ENCODE measurements at places on chromosomes 12 and 14. TPM values are rescaled to one million over a fixed set of nuclear protein-coding genes. Genes with fewer than 3 reads are reported as not detected.

DNA sequence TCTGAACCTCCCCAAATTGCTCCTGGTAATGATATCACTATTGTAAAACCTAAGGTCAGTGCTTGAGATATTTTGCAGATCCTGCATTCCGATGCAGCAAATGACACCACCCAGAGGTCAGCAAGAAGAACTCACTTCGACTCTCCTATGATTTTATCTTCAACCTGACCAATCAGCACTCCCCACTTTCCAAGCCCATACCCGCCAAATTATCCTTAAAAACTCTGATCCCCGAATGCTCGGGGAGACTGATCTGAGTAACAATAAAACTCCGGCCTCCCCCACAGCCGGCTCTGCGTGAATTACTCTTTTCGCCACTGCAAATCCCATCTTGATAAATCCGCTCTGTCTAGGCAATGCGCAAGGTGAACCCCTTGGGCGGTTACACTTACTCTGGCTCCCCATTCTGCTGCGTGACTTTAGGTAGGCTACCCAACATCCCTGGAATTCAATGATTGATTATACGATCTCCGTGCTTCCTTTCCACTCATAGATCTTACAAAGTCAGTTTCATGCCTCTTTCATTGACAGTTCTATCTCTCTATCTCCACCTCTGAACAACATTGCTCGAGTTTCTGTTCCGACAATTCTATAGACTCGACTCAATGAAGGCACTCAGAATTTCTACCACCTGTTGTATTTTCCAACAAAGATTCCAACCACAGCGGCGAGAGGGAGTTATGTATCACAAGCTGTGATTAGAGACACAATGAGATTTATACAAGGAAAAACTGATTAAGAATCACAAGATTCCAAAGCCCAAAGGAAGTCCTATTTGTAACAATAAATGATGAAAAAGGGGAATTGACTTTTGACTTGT is 939 bp downstream of the NPC2 start:
- H3K36me3 ChIP-seq = no peaks in the 10 kb centered on the region
- peak; percentile 43 for DNase-seq
- H3K27me3 ChIP-seq = no peaks in the 10 kb centered on the region
- H3K4me1 ChIP-seq = peaks cover 11% of the 10 kb centered on the region

EMC9 gene
- 12.3 TPM for total RNA-seq

FAIM2 gene
- 3.6 TPM for total RNA-seq

DNA sequence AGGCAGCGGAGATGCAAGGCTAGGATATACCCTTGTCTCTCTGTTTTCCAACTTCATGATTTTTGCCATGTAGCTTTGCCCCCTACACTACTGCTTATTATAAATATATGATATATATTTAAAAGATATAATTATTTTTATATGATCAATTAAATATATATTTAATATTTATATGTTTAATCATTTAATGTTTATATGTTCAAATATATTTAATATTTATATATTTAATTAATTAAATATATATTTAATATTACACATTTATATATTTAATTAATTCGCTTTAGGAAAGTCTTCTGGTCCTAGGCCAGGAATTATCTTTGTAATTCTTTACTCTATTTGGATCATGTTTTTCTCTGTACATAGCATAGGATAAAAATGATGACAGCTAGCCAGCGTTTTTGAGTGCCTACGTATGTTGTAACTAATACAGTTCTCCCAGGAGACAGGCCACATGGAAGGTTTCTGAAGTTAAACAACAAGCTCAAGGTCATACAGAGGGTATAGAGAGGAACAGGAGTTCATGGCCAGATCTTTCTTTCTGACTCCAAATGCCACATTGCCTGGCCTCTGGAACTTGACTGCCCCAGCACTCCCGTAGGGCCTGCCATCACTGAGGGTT is 192.5 kb downstream of the KCNA5 start:
- DNase-seq = no peak
- no peak overlapping the region for H3K27ac ChIP-seq
- H3K27me3 ChIP-seq = no peaks in the 10 kb centered on the region
- H3K4me3 ChIP-seq = no peak overlapping the region

WIF1 gene
- total RNA-seq = not detected

- no peak overlapping the region for H3K27ac ChIP-seq
- no peaks in the 10 kb centered on the region for H3K4me1 ChIP-seq
- DNase-seq = no peak
- H3K4me3 ChIP-seq = no peak overlapping the region
- H3K36me3 ChIP-seq = peaks cover 44% of the 10 kb centered on the region
- H3K27me3 ChIP-seq = no peaks in the 10 kb centered on the region
Measured at GRCh38 chr12:132739600-132740312, 21.9 kb downstream of the ANKLE2 start.

DNA sequence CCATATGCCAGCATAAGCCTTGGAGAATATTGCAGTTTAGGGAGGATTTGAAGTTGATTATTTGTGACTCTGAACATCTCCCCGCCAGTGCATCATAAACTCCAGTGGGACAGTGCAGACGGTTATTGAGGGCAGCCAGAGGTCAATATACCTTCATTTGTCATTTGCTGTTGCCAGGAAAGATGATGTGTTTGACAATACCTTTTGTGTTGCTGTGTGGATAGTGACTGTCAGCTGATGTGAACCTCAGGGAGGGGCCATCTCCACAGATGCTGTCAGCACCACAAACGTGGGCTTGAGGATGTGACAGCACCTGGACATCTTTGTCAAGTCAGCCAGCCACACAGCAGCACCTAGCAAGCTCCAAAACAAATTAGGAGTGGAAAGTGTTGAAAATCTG is 11.5 kb downstream of the CCDC198 start:
- H3K27me3 ChIP-seq = no peaks in the 10 kb centered on the region
- DNase-seq = no peak
- no peak overlapping the region for H3K27ac ChIP-seq
- H3K36me3 ChIP-seq = no peaks in the 10 kb centered on the region
- H3K4me1 ChIP-seq = no peaks in the 10 kb centered on the region
- no peak overlapping the region for H3K4me3 ChIP-seq

- no peaks in the 10 kb centered on the region for H3K36me3 ChIP-seq
- no peak overlapping the region for H3K27ac ChIP-seq
- no peaks in the 10 kb centered on the region for H3K27me3 ChIP-seq
- no peaks in the 10 kb centered on the region for H3K4me1 ChIP-seq
- no peak overlapping the region for H3K4me3 ChIP-seq
Measured at GRCh38 chr14:69760810-69761209, 6.1 kb upstream of the SRSF5 start.

DNA sequence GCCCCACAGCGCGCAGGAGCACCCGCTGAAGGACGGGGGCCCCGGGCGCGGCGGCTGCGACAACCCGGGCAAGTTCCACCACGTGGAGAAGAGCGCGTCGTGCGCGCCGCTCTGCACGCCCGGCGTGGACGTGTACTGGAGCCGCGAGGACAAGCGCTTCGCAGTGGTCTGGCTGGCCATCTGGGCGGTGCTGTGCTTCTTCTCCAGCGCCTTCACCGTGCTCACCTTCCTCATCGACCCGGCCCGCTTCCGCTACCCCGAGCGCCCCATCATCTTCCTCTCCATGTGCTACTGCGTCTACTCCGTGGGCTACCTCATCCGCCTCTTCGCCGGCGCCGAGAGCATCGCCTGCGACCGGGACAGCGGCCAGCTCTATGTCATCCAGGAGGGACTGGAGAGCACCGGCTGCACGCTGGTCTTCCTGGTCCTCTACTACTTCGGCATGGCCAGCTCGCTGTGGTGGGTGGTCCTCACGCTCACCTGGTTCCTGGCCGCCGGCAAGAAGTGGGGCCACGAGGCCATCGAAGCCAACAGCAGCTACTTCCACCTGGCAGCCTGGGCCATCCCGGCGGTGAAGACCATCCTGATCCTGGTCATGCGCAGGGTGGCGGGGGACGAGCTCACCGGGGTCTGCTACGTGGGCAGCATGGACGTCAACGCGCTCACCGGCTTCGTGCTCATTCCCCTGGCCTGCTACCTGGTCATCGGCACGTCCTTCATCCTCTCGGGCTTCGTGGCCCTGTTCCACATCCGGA is 1.4 kb downstream of the FZD10 start:
- no peak for DNase-seq
- no peaks in the 10 kb centered on the region for H3K4me1 ChIP-seq
- H3K27me3 ChIP-seq = no peaks in the 10 kb centered on the region
- H3K4me3 ChIP-seq = no peak overlapping the region
- no peaks in the 10 kb centered on the region for H3K36me3 ChIP-seq
- H3K27ac ChIP-seq = no peak overlapping the region

DNA sequence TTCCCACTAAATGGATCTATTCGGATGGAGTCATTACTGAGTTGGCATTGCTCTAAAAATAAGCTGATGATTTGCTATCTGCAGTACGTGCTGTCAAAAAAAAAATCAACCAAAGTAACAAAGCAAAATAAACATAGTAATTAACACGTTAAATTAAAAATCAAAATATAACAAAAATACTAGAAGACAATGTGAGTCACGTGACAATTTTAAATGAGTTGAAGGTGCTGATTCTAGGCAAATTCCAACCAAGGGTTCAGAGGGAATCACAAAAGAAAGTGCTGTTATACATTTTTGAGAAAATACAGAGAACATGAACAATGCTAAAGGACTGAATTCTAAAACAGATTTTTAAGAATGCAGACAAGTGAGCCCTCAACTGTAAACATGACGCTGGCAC is 45.2 kb upstream of the IFNG-AS1 start:
- no peak overlapping the region for H3K27ac ChIP-seq
- no peak for DNase-seq
- H3K36me3 ChIP-seq = no peaks in the 10 kb centered on the region
- H3K27me3 ChIP-seq = no peaks in the 10 kb centered on the region

DNA sequence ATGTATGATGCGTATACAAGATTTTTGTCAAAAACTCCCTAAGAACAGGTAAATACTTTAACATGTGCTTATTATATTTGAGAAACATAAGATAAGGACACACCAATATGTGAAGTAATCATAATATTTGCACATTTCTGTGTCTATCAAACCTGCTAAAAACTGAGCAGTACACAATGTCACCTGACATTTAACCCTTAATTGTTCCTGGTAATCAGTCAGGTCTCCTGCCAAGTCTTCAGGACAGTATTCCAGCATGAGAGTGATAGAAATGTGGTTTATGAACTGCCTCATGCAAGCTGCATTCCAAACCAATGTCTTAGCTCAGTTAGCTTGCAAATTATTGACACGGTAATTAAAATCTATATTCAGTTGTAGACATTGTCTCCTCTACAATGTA is 4.2 kb downstream of the SOX5 start:
- H3K27me3 ChIP-seq = no peaks in the 10 kb centered on the region

GRCh38 chr12:108374596-108375320 is 35.6 kb upstream of the CMKLR1 start:
- DNase-seq = no peak

DNA sequence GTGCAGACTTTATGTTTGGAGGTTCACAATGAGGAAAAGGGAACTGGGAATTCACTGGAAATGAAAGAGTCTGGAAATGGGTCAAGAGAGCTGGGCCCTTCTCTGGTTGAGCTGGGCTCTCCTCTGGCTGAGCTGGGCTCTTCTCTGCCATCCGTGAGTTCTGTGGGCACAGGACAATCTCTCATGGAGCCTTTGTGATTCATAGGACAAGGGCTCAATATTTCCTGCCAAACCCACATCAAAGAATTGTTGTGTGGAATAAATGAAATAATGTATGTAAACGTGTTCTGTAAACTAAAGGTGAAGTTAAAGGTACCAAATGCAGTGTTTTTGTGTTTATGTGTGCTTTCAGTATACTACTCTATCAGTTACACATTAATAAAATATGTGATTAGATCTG is 95.5 kb upstream of the OVCH1 start:
- no peaks in the 10 kb centered on the region for H3K27me3 ChIP-seq
- H3K4me3 ChIP-seq = no peak overlapping the region

GRCh38 chr14:53871951-53872350 is 84.7 kb downstream of the BMP4 start:
- no peak for DNase-seq
- H3K27ac ChIP-seq = no peak overlapping the region
- H3K4me1 ChIP-seq = no peaks in the 10 kb centered on the region

DNA sequence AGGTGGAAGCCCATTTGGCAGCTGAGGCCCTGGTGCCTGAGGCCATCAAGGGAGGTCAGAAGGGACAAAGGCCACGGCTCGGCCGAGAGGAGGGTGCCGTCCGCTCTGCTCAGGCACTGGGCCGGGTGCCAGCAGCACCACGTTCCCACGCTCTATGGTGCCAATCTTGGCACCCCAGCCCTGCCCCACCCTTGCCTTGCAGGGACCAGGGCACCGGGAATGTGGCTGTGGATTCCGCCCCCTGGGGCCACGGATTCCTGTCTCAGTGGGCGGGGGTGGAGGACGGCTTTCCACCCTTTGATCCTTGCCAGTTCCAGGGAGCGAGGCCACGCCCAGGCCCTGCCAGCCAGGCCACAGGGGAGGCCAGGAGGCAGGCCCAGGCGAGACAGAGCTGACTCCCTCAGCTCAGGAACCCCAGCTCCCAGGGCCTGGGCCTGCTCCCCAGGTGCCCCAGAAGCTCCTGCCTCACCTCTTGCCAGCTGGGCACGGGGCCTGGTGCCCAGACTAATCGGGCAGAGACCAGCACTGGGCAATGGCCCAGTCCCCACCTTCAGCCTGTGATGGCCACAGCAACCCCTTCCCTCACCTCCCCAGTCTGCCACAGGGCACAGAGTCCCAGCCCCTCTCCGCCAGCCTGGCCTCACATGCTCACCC is 26.4 kb upstream of the GPR132 start:
- peaks cover 3% of the 10 kb centered on the region for H3K27me3 ChIP-seq
- no peak overlapping the region for H3K4me3 ChIP-seq
- H3K36me3 ChIP-seq = no peaks in the 10 kb centered on the region
- DNase-seq = peak; percentile 38
- H3K4me1 ChIP-seq = peaks cover 32% of the 10 kb centered on the region
- H3K27ac ChIP-seq = no peak overlapping the region

- peak overlapping the region; percentile 95 for H3K4me3 ChIP-seq
- no peaks in the 10 kb centered on the region for H3K4me1 ChIP-seq
- DNase-seq = no peak
- no peak overlapping the region for H3K27ac ChIP-seq
- no peaks in the 10 kb centered on the region for H3K27me3 ChIP-seq
Measured at GRCh38 chr12:109053382-109054123, 1.2 kb downstream of the USP30 start.

MYBPC1 gene
- not detected for total RNA-seq

FIGNL2 gene
- 0.17 TPM for total RNA-seq

CACNA1C gene
- 11.4 TPM for total RNA-seq

ARHGAP9 gene
- total RNA-seq = under 0.01 TPM

DNA sequence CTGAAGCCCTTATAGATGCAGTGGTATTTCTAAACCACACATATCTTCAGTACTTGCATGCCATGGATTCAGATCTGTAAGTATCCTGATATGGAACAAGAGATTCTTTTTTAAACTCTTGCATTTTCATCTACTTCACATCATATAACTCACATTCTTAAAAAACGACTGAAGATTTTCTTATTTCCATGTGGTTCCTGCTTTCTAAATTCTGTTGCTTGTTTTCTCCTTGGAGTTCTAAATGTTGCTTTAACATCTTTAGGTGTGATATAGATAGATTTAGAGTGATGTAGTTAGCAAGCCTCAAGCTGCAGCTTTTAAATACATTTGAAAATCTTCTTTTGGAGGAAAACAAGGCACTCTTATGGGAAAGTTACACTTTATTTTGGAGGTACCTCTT is 455.4 kb downstream of the FOXG1 start:
- H3K4me1 ChIP-seq = no peaks in the 10 kb centered on the region
- H3K27ac ChIP-seq = no peak overlapping the region
- H3K36me3 ChIP-seq = no peaks in the 10 kb centered on the region
- H3K27me3 ChIP-seq = no peaks in the 10 kb centered on the region

HELB gene
- total RNA-seq = 2.6 TPM

All from fibroblast of lung (primary cell).